ENCODE measurements at places on chromosomes 7 and 10. TPM values are rescaled to one million over a fixed set of nuclear protein-coding genes. Genes with fewer than 3 reads are reported as not detected.

DNA sequence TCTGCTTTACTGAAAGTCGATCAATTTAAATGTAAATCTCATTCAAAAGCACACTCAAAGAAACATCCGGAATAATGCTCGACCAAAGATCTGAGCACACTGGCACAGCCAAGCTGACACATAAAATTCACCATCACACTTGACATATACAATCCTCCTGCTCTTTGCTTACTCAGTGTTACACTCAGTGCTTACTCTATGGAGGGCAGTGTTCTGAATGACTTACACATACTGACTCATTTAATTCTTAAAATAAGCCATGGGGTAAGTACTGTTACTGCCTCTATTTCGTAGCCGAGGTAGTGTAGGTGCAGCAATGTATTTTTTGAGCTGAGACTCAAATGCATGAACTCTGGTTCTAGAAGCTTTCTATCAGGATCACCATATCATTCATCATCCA is 421.5 kb upstream of the LRRN3 start:
- DNase-seq, result no peak

The NKX2-3 gene
- total RNA-seq, result not detected

- no peak for DNase-seq
Observed at GRCh38 chr7:713488-714230, 12.8 kb upstream of the DNAAF5 start.

- no peak for DNase-seq
Observed at GRCh38 chr7:28338041-28338440, 74.3 kb upstream of the CREB5 start.

- DNase-seq, result peak; percentile 78
Observed at GRCh38 chr10:70926226-70927000, 38.0 kb upstream of the PCBD1 start.

The GARIN1A gene
- 2.1 TPM for total RNA-seq

- no peak for DNase-seq
Observed at GRCh38 chr7:107474104-107474521, 4.3 kb downstream of the GPR22 start.

DNA sequence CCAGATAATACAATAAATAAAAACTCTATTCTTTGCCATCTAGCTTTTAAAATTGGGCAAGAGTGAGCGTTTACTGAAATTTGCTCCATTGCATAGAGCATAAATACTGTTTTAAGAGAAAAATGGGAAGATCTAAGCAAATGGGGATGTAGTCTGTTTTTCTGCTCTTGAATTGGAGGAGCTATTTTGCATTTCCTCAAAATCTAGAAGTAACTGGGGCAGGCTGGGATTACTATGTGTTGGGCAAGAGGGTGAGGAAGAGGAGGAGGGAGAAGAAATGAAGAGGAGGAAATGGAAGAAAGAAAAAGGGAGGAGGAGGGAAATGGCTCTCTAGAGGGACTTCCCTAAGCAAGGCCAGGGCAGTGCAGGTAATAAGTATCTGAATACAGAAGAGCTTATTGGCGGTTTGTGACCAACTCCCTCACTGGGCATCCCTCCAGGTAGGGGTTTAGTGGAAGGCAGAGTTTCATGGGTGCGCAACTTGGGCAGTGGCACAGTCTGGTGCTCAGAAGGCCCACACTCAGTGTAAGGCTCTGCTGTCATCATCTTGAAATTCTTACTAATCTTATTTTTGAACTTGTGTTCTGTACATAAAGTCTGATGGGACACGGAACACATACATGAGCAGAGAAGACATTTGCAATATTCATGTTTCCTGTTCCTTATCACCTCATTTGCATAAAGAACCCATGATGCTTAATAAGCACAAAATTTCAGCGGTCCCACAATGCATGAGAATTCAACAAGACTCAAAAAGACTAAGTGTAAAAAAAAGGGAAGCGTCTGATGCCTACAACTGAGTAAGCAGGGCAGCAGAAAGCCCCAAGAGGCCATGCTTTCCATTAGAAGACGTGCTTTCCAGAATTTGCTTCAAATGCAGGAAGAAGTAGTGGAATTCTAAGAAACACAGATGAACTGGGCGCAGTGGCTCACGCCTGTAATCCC is 116.9 kb downstream of the EVX1 start:
- DNase-seq, result no peak

DNA sequence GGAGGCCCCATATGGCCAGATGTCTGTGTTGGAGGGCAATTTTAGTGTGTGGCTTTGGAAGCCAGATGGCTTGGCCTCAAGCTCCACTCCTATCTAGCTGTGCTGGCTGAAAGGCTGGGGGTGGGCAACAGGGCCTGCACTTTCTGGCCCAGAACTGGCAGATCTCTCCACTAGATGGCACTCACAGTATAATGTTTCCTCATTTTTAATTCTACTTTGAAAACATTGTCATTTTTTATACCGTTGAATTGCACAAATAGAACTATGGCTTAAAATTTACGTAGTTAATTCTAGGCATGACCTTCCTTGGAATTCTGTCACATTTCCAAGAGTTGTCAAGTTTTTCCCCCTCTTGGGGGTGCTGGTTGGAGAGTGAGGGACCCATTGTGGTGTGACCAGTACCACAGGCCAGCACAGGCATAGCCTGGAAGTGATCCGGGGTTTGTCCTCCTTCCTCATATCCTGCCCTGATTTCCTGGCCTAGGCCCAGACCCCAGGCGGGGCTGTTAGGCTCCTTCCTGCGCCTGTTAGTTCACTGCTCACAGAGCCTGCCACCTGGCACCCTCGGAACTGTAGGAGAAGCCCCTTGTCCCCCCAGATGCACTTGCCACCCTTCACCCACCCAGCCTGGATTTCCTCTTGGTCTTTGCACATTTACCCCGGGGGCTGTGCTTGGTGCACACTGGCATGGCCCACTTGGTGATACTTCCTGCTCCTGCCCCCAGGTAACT is 52.8 kb downstream of the ARHGAP22 start:
- peak; percentile 95 for DNase-seq

The PROSER2 gene
- total RNA-seq, result 6.9 TPM

The ZNF680 gene
- 14.7 TPM for total RNA-seq

DNA sequence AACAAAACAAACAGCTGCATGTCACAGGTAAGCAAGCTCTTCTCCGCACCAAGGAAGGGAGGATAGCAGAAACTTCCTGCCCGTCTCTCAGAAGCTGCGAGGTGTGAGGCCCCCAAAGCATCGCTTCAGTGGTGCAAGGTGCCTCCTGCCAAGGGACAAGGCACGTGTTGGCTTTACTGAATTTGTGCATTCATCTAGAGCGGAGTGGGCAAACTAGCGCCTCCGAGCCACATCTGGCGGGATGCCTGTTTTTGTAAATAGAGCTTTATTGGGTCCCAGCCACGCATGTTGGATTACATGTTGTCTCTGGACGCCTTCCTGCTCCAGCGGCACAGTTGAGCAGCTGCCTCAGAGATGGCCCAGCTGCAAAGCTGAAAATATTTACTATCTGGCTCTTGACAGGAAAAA is 27.7 kb downstream of the PHYH start:
- peak; percentile 79 for DNase-seq

DNA sequence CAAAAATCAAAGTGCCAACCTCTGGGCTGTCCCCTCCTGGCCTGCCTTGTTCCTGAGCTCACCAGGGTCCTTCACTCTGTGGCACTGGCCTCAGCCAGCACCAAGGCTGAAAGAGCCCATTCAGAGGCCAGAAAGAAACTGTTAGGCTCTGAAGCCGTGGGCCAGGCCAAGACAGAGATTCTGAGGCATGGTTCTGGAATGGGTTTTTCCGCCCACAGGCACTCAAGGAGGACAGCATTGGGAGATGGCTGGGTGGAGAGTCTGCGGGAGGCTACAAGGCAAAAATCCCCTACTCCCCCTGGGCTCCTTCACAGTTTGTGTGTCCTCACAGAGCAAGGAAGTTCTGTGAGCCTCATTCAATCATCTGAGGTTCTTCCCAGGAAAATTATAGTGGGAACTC is 31.7 kb downstream of the GRIFIN start:
- DNase-seq, result peak; percentile 99

The TMEM184A gene
- total RNA-seq, result under 0.01 TPM

The AGBL3 gene
- total RNA-seq, result 2.2 TPM

GRCh38 chr10:97259119-97259518 is 33.3 kb downstream of the ARHGAP19 start:
- DNase-seq, result no peak

- peak; percentile 96 for DNase-seq
Observed at GRCh38 chr10:132319853-132320653, 11.9 kb upstream of the LRRC27 start.

GRCh38 chr7:94908323-94909178 is 1.2 kb downstream of the PPP1R9A start:
- peak; percentile 82 for DNase-seq

DNA sequence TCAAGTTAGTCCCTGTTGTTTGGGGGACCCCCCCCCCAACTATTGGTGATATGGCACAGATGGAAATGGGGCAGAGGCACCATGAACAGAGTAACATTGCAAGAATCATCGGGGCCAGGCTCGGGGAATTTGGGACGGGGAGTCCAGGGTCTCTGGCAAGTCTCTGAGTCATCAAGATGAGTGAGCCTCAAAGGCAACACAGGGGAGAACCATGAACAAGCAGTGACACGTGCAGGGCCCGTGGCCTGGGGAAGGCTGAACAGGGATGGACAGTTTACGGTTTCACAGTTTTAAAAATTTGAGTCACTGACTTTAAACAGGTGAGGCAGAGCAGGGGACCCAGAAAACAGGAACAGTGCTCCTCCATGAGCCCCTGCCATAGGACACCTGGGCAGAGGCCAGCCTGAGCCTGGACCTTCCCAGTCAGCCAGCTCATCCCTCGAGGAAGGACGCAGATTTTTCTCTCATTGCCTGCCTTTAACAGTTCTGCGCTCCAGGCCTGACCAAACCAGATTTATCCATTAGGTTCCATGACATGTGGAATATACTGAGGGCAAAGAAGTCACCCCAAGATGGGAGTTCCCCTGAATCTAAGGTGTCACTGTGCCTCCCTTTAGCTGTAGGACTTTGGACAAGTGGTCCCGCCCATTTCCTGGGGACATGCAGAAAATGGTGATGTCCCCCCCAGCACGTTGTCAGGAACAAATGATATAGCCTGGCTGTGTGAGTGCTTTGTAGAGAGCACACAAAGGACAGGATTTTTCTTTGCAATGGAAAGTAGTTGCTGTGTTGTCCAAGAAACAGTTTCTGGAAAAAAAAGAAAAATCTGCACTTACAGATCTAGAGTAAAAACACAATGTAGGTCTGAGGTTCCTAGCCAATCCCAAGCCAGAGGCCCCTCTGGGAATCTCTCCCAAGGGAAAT is 23.8 kb downstream of the CHST15 start:
- DNase-seq, result no peak

- no peak for DNase-seq
Observed at GRCh38 chr10:23469596-23470237, 30.8 kb downstream of the OTUD1 start.

DNA sequence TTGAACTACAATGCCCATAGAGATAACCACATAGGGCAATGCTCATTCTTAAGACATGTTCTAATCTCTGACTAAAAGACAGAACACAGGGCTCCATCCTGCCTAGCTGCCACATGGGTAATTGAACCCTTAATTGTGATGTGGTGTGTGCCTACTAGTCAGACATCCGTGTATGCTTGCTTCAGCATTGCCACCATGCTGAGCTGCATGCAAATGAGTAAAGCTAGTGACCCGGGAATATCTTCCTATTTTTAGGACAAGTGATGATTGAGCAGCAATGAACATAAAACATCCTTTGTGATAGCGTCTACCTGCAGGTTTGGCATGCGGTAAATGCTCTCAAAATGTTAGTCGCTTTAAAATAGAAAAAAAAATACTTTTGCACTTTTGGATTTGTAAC is 115.8 kb downstream of the MAGI2 start:
- no peak for DNase-seq

The ARHGAP12 gene
- total RNA-seq, result 76.0 TPM

- no peak for DNase-seq
Observed at GRCh38 chr10:13103554-13103953, 3.6 kb downstream of the OPTN start.

GRCh38 chr10:50432211-50433009 is 181.1 kb upstream of the ASAH2 start:
- no peak for DNase-seq

- no peak for DNase-seq
Observed at GRCh38 chr7:140242057-140243031, 65.6 kb upstream of the KDM7A start.

GRCh38 chr7:140085447-140085846 is 22.7 kb upstream of the PARP12 start:
- DNase-seq, result no peak

DNA sequence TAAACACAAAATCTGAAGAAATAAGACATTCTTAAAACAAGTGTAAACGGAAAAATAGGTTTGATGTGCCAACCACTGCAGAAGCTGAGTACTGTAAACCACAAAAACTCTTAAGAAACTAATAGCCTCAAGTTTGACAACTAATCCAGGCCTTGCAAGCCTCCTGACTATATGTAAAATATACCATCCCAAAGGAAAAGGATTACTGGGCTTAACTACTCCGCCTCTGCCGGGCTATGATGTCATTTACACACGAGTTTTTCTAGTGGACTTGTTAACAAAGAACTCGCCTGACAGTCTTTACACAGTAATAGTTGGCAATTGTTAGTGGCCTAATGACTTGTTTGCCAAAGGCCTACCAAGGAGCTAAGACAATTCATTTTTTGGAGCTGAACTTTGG is 2.1 kb downstream of the KIF5B start:
- DNase-seq, result peak; percentile 72

The OR2A12 gene
- total RNA-seq, result not detected

DNA sequence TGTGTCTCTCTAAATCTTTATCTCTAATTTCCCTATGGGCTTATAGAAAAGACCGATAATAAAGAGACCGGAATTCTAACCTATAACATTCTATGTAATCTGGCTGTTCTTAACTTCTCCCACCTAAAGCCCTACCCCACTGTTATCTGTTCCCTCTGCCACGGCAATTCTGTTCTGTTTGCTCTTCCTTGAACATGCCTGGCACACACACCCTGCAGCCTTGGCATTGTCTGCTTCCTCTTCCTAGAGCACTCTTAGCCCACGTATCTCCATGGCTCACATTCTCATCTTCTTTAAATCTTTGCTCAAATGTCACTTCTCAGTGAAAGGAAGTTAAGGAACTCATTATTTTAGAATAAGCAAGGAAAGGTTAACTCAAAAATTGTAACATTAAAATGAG is 309.2 kb downstream of the GPR158 start:
- DNase-seq, result no peak

GRCh38 chr10:23399701-23400144 is 39.2 kb upstream of the OTUD1 start:
- peak; percentile 75 for DNase-seq

DNA sequence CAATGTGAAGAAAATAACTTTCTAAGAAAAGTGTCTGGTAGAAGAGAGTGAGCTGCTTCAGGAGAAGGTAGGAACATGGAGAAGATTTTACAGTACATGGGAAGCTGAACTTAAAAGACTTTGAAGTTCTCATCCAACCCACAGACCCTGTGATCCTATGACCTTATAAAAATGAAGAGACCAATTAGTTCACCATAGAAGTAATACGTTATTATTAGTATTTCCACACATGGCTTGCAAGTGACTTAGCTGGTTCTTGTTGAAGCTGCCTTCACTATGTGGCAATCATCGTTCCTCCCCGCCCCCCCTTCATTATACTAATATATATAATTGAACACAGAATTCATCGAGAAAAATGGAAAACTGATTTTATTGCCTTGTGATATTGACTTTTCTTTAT is 129.1 kb downstream of the SND1 start:
- DNase-seq, result no peak
